ENCODE measurements at places on chromosomes 2 and 18.

DNA sequence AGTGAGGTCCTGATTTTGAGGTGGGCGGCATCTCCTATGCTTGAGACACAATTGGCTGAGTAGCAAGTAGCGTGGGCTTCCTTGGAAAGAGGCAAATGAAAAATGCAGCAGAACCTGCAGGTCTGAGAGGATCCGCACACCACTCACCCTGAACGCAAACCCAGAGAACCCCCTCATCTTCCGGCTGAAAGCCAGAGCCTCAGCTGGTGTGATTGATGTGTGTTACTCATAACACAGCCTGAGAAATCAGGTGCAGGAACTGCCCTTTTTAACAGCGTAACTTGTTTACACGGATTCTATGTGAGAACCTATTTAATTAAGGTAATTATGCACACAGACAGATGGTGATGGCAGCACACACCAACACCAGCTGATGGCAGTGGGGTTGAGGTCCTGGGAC is 123.4 kb downstream of the MRO start:
- ATAC-seq: no peak

GRCh38 chr2:68045342-68045741 is 17.5 kb downstream of the C1D start:
- no peak for ATAC-seq

DNA sequence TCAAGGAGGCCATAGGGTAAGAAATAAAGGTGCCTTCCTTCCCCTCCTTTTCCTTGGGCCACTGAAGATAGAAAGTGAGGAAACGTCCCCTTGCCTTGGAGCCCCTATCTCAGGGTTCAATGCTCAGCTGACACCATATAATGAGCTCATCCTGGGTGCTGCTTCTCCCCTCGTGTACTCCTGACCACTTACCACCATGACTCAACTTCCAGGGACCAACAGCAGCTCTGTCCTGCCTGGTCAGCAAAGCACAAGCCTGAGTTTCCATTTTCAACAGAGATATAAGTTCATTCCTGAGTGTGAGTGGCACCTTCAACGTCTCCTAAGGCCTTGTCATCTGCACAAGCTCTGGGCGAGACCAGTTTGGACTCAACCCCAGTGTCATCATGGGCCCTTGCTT is 151.2 kb downstream of the CAPN13 start:
- ATAC-seq: no peak

DNA sequence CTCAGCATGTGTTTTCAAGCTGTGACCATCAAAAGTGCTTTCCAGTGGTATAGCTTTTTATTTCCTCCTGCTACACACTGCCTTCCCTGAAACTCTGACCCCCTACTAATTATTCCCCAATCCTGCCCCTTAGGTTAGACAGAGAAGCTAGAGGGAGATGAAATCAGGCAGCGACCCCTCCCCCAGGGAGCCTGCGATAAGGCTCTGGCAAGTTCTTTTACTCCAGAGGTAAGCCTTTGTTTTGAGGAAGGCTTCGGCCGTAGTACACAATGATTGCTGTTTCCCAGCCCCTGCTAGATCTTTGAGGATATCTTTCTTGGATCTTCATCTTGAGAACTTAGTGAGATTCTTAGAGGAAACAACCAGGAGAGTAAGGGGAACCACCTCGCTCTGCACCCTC is 33.5 kb upstream of the NOL4 start:
- ATAC-seq: no peak

GRCh38 chr18:58307441-58307840 is 263.4 kb downstream of the NEDD4L start:
- no peak for ATAC-seq

DNA sequence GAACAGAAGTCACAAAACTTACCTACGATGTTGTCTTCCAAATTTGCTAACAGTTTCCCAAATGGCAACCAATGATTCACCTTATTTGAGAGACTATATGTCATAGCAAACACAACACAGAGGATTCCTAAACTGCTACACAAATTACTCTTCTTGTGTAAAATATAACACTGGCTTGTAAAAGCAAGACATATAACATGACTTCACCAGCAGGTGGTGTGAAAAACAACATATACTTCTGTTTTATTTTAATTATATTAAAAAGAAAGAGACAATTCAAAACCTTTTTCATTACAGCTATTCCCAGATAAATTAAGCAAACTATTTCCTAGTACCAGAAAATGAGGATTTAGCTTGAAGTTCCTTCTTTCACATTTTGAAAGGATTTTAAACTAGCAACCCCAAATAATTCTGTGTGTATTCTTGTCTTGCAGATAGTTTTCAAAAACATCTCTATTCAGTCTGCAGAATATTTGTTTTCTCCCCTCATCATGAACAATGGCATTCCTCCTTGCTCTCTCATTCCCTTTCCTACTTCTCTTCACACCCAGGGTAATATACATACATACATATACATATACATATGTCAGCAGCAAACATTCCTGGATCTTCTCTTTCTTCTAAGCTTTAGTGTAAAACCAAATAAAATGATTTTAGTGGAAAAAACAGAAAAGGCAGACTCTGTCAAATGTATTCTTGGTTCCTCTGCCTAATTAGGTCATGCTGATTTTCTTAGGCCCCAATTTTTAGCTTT is 62.1 kb downstream of the SCN3A start:
- ATAC-seq: no peak

DNA sequence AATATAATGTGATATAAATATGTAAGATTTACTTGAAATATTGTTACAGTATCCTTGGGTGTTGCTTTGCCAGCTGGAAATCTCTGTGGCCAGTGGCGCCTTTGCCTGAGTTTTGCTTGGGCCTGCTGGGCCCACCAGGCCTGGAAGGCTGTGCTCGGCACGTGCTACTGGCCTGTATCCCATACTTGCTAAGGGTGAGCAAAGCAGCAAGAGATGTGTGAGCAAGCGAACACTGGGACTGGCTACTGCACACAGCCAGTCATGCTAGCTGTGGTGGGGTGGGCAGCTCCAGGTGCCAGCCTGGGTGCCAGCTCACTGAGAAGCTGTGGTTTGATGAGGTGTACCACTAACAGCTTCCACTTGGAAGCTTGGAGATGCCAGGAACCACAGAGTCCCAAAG is 299.1 kb upstream of the GALNT5 start:
- no peak for ATAC-seq

- no peak for ATAC-seq
Measured at GRCh38 chr2:37466533-37467222, 122.2 kb downstream of the QPCT start.

GRCh38 chr2:121489284-121489683 is 41.4 kb upstream of the RNU4ATAC start:
- no peak for ATAC-seq

DNA sequence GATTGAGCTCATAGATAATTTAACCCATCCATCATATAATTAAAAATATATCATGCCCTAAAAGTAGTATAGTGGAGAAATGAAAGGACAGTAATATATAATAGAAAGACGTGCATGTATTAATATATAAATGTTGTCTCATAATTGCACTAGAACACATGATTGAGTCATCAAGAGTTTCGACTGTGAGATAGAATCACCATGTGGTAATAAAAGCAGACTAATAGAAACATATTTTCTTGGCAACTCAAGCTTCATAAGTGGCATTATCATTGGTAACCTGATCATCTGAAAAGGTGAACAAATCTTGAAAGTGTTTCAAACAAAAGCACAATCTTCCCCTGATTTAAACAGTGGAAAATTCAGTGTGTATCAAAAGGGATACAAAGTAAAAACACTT is 188.8 kb downstream of the CYRIA start:
- no peak for ATAC-seq

DNA sequence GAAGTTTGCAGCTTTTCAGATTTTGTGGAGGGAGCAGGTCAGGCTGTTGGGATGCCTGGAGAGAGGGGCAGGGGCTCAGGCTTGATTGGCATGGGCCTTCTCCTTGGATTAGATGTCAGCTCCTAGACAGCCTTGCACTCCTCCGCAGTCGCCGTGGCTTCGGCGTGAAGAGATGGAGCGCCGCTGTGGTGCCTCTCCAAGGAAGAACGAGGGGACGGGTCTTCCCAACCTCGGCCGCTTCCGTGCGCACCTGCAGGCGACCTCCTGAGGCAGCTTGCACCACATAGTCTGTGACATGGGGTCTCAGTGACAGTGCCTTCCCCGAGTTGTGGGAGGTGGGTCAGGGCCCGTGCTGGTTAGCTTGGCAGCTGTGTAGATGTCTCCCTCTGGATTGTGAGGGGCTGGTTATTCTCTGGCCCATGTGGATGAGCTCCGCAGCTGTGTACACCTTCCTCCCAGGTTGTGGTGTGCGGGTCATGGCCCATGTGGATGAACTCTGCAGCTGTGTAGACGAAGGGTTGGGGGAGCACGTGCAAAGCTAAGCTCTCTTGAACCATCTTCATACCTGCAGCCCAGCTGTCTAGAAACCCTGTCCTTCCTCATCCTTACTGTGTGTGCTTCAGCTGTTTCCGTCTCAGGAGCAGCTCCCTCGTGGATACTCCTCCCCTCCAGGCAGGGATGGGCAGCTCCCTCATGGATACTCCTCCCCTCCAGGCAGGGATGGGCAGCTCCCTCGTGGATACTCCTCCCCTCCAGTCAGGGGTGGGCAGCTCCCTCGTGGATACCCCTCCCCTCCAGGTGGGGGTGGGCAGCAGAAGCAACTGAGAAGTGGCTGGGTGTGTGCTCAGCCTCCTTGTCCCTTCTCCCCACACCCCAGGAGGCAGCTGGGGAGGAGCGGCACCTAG is 170.3 kb downstream of the LDLRAD4 start:
- no peak for ATAC-seq

DNA sequence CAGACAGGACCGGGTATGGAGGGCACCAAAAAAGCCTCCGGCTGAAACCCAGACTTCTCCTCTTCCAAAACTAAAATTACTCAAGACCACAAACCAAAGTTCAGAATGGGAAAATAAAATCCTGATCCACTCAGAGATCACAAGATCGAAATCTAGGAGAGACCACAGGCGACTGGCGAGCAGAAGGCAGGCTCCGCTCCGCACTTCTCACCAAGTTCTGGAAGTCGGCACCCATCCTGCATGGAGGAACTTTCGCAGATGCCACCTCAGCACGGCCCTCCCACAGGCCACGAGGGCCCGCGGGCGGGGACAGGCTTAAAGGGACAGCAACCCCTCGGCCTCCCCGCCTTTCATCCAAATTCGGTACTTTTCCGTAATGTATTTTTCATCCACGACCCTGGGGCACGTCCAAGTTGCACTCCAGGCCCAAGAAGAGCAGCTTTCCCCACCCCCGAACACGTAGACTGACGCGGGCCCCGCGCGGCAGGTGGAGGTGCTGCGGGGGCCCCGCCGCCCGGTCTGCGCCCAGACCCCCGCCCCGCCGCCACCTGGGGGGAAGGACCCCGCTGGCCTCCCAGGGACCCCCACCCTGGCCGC is 43.7 kb downstream of the HDLBP start:
- ATAC-seq: peak; percentile 66

- ATAC-seq: peak; percentile 74
Measured at GRCh38 chr2:232365621-232366321, 12.8 kb upstream of the ALPP start.

- no peak for ATAC-seq
Measured at GRCh38 chr2:121599963-121600651, 49.2 kb downstream of the CLASP1 start.

DNA sequence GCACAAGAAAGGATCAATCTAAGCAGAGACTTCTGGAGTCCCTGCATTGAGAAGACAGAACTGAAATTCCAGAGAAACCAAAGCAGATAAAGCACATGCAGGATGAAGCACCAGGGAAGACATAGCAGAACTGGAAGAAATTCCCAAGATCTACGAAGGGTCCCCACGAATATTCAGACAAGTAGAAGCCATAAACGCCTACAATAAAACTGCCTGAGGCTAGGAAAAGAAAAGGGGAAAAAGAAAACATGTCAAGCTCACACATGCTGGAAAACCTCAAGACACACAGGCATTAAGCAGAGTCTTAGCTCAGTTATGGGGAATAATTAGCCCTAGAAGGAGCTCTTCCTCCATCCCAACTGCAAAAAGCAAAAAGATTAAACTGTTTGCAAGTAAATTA is 171.2 kb downstream of the NBAS start:
- no peak for ATAC-seq

- no peak for ATAC-seq
Measured at GRCh38 chr2:219784178-219784577, 156.7 kb downstream of the SLC4A3 start.

DNA sequence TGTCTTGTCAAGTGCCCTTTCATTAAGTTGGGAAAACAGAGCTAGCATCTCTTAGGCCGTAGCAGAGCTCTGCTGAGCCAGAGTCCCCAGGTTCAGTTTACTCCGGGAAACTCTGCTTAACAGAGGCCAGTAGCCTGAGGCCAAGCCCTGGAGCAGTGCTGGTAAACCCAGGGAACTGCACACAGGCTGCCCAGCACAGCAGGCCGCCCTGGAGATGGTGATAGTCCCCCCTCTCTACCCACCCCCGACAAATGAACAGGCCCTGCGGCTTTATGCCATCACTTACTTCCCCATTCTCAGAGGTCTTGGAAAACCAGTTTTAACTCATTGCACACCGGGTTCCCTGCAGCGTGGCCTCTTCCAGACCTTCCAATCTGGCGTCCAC is 3.5 kb downstream of the CNNM4 start:
- no peak for ATAC-seq

- ATAC-seq: no peak
Measured at GRCh38 chr2:40646642-40647041, 194.8 kb upstream of the SLC8A1 start.

- ATAC-seq: no peak
Measured at GRCh38 chr2:199659207-199659606, 191.8 kb downstream of the FTCDNL1 start.

DNA sequence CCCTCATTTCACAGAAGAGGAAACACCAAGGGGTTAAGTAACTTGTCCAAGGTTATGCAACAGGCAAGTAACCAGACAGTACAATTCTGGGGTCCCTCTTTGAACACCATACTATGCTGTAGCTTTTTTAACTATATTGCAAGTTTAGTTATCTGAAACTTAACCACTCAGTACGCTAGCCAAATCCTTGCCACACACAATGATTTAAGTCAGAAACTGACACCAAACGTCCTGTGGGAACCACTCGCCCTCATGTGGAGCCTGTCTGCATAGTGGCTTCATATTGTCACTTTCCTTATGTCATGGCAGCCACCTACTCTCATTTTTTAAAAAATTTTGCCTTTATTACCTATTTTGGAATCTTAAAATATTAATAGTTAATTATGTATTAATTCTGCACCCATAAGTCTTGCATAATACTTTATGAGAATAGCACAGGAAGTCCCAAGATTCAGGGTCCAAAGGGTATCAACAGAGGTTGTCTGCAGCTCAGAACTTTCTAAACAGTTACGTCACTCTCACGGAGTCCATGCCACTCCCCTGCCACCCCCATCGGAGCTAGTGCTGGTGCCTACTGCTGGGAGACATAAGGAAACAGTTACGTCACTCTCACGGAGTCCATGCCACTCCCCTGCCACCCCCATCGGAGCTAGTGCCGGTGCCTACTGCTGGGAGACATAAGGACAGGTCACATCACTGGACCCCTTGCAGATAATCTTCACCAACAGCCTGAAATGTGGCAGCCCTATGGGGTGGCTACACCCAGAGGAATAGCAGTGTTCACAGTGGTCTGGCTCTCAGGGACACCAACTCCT is 99.0 kb downstream of the L3MBTL4 start:
- no peak for ATAC-seq

Measured in activated CD4-positive, CD25-positive, alpha-beta regulatory T cell treated with anti-CD3 and anti-CD28 coated beads, Interleukin-2, amount 50 U/mL, for 24 hours (primary cell).